ENCODE measurements at places on chromosomes 1 and 21.
A peak's percentile ranks its signal among the peaks of the same experiment; 100 is the strongest.

- no peak for DNase-seq
Observed at GRCh38 chr1:223011505-223011856, 131.6 kb downstream of the TLR5 start.

- DNase-seq: no peak
Observed at GRCh38 chr1:5601516-5601915, 390.7 kb downstream of the NPHP4 start.

DNA sequence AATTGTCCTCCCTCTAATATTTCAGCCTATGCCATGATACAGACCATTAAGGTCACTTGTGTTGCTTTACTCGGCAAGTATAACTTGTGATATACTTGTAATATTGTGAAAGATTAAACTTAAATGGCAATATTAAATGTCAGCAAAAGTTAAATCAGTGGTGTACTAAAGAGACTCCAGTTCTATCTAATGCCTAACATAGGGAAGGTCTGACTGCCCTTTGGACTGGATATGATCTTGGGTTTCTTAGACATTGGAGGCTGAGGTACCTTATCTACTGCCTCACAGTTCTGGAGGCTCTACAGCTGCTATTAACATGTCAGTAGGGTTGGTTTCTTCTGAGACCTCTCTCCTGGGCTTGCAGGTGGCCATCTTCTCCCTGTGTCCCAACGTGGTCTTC lies 89.9 kb downstream of the MT1HL1 start:
- DNase-seq: no peak

GRCh38 chr1:162206749-162207635 lies 137.5 kb downstream of the NOS1AP start:
- no peak for DNase-seq

DNA sequence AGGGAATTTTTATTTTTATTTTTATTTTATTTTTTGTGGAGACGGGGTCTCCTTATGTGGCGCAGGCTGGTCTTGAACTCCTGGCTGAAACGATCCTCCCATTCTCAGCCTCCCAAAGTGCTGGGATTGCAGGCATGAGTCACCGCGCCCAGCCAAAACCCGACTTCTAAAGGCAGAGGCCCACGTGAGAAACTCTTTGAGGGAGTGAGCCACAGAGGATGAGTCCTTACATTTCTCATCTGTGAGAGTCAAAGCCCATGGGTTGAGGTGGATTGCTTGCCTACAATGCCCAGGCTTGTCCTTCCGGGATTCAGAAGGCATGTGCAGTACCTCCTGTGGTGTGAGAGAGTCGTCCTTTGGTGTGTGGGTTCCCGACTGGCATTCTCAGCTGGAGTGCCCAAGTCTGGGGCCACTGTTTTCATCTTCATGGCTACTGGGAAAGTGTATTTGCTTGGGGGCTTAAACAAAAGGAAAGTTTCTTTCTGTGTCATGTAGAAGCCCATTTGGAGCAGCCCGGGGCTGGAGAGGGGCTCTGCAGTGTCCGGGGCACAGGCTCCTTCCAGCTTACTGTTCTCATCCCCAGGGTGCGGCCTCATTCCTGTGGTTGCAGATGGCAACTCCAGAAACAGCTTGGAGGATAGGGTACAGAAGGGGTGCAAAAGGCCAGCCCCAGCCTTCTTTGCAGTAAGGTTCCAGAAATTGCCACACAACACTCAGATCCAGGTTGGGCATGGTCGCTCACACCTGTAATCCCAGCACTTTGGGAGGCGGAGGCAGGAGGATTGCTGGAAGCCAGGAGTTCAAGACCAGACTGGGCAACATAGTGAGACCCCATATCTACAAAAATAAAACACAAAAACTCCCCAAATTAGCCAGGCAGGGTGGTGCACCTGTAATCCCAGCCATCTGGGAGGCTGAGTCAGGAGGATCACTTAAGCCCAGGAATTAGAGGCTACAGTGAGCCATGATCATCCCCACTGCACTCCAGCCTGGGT lies 29.4 kb upstream of the CSF3R start:
- no peak for DNase-seq

DNA sequence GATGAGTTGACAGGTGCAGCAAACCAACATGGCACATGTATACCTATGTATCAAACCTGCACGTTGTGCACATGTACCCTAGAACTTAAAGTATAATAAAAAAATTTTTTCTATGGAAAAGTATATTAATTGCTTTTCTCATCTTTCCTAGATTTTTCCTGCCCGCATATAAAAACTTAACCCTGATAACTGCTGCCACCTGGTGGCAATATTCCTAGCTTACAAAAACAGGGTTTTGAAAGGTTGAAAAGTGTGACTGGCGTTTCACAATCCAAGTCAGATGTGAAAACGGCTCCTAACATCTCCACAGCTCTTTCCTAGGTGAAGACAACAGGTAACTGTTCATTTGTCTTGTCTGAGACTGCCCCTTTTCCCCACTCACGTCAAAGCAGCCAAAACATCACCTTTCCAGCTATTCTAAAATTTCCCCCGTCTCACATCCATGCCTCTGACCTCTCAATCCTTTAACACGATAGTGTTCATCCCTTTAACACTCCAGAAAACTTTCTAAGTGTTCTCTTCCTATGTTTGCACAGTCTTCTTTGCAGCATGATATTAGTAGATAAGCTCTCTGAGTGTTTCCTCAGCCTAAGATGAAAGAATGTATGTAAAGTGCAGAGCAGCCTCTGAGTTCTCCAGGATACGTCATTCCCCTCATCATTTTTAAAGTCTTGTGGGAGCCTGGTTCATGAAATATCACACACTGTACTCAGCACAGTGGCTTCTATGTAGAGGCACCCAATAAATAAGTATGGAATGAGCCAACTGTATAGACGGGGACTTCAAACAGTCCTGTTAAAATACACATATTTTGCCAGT lies 27.5 kb downstream of the OVGP1 start:
- DNase-seq: peak; percentile 13

- DNase-seq: no peak
Observed at GRCh38 chr21:23541571-23541970, 2065.7 kb downstream of the MRPL39 start.

DNA sequence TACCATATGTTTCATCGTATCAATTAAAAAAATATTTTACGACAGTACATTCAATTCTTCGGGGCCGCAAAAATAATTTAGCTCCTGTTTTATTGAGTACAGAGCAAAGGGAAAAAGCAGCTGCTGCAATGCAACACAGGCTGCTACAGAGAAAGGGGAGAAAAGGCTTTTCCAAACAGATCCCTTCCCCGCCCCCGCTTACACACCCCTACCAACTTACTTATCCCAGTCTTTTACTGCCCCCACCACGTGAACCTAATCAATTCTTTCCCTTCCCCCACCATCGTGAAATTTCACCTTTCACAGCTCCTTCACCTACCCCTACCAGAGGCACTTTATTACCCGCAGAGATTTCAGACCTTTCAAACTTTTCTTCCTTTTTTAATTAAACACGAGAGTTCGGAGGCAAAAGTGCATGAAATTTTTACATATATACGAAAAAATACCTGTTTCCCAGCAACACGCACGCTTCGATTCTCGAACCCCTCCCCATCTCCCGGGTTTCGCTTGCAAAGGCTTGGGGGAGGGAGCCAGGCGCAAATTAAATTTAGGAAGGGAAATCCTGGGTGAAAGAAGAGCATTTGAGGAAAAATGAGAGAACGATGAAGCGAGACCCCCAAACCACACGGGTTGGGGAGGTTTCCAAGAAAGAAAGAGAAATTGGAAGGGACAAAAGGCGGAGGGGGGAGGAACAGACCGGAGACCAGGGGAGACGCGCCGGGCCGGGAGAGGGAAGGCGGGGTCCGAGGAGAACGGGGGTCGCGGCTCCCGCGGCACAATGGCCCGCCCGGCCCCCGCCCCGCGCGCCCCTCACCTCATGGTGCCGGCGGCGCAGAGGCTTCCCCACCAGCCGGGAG lies 823 bp downstream of the ENAH start:
- DNase-seq: no peak

GRCh38 chr1:211382182-211382713 lies 55.6 kb downstream of the TRAF5 start:
- no peak for DNase-seq

DNA sequence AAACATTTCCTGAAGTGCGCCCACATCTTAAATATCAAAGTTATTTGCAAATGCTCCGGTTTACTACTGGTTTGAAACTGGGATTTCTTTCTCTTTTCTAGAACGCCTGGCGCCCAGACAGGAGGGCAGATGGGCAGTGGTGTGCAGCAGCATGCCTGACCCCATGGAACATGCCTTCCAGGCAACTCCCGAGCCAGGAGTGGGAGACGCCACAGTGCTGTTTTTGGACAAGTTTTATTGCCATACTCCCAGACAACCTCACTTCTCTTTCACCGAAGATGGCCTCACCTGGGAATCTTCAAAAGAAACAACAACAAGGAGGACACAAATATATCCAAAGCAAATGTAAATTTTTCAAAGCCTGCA lies 21.5 kb downstream of the UBE2G2 start:
- DNase-seq: no peak

DNA sequence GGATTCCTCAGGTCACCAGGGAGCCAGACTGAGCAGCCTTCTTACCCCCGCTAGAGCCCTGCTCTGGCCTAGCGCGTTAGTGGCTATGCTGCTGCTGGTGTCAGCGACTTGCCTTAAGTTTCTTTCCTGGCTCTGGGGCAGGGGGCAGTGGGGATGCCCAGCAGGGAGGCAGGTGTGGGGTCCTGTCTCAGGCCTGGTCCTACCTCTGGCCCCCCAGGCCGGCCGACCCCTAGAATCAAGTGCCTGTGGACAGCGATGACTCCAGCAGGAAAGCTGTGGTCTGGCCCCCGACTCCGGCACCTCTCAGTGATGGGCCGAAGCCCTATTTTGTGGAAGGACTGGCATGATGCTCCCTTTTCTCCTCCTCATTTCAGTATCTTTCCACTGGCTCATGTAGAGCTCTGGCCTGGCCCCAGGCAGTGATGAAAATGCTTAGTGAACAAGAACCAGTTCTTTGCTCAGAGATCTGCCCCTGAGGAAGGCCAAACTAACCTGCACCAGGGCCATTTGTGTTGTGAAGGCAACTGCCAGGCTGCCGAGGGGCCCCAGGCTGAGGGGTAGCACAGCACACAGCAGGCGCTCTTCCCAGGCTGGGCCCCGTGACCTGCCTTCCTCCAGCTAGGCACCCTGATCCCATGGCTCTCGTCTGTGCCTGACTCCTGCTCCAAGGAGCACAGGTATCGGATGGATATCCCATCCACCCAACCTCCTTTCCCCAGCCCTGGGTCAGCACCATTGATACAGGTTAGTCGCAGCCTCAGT lies 23.7 kb downstream of the MRPL37 start:
- DNase-seq: no peak

DNA sequence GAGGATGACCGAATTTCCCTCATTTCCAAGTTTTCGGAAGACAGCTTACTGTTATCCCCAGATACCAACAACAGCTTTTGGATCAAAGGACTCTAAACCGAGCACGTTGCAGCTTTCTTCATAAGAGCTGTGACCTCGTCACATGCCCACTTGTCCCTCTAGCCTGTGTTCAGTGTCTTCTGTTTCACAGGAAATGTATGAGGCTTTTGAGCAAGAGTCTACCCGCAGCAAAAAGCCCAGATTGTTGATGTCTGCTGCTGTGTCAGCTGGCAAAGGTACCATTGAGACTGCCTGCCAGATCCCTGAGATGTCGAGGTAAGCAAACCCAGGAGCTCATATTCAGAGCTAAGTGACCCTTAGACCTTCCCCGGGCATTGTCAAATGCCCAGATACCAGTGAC lies 24.1 kb downstream of the CHI3L2 start:
- DNase-seq: no peak

- DNase-seq: no peak
Observed at GRCh38 chr1:245715970-245716369, 561.2 kb downstream of the KIF26B start.

DNA sequence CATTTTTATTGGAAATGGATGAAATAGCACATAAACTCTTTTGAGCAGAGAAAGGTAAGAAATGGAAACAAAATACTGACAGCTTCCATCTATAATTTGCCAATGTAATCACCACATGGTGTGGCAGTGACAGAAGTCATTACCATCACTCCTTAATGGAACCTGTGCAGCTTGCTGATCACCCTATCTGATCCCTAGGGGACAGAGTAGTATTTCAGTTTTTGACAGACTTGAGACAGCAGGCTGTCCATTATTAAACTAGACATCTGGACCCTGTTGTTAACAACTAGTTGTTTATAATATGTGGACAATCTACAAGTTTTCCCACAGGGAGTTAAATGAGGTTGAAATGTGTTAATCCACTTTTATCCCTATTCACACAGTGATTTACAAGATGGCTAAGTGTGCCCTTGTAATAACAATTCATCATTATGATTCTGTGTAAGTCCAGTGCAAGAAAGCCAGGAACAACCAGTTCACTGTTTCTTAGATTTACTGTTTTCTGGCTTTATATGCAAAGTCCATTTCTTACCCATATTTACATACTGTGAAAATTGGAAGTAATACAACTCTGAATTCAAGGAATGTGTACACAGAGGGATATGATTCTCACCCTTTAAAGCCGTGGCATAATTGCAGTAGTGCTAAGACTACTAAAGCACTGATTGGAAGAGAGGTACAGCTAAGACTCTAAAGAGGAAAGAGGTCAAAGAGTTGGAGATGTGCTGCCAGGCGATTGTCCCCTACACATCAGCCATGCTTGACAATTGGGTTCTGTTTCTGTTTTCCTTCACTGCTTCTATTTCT lies 9.1 kb downstream of the KCNT2 start:
- no peak for DNase-seq

DNA sequence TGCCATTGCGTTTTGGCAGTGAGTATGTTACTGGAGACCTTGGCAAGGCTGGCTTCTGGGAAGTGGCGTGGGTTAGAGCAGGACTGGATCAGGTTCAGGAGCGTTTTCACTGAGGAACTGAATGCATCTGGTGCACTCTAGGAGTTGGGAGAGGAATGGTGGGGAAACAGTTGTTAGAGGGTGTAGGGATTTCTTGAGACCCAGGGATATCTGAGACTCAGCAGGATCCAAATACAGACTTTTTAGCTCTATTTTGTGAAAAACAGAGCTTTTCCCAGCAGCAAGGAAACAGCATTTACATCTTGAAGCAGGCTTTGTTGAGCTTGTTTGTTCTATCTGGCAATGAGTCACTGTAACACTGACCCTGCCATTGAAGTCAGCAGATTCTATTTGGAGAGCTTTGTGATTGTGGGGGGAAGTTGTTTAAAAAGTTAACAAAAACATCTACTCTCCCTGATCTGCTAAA lies 56.9 kb upstream of the NRIP1 start:
- DNase-seq: no peak

- DNase-seq: no peak
Observed at GRCh38 chr1:26094076-26094669, 17.5 kb upstream of the PDIK1L start.

- DNase-seq: no peak
Observed at GRCh38 chr1:68751723-68752122, 254.8 kb upstream of the DEPDC1 start.

- DNase-seq: no peak
Observed at GRCh38 chr1:48230236-48230635, 7.7 kb downstream of the SLC5A9 start.

DNA sequence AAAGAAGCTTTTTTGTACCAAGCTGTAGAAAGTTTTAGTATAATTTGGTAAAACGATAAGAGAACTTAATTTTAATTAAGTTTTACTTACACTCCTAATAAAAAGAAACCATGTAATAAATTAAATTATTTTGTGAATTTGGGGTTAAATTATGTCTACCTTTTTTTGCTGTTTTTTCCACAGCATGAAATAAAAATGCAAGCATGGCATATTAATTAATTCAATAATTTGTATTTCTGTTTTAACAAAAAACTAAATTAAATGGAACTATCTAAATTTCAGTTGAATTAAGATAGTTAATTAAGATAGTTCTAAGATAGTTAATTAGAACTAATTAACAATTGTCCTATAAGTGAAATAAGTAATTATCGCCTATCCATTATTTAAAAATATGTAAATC lies 39.4 kb downstream of the VANGL2 start:
- no peak for DNase-seq
